Stimulated activated CD4-positive, alpha-beta T cell treated with anti-CD3 and anti-CD28 coated beads, Interleukin-1b, Interleukin-23, amount 100 ng/mL, for 1 hour (primary cell): ENCODE measurements at places on chromosomes 1 and 21.

- DNase-seq, result no peak
Measured at GRCh38 chr1:42933060-42933586, 25.5 kb downstream of the SLC2A1 start.

DNA sequence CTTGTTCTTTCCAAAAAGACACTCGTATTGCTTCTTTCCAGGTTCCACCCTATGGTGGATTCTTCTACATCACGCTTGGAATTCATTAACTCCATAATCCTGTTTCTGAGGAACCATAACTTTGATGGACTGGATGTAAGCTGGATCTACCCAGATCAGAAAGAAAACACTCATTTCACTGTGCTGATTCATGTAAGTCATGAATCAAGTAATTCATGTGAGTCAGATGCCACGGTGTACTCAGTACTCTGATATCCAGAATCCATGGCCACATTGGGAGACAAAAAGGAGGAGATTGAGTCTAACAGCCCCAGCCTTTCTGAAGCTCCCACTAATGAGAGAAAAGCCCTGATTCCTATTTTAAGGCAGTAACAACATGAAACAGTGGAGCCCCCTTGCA is 7.4 kb downstream of the CHI3L2 start:
- DNase-seq, result no peak

DNA sequence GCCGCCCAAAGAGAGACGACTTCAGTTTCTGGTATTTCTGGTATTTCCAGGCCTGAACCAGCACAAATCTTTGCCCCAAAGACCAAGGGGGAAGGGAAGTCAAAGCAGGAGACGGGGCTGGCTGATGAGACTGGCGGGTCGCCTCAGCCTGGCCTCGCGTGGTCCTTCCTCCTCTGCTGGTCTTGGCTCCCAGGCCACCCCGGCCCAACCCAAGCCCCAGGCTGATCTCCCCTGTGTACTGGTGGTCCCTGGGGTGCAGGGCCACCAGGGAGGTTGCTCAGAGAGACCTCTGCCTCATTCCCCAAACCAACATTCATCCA is 19.9 kb downstream of the WNT4 start:
- DNase-seq, result no peak

DNA sequence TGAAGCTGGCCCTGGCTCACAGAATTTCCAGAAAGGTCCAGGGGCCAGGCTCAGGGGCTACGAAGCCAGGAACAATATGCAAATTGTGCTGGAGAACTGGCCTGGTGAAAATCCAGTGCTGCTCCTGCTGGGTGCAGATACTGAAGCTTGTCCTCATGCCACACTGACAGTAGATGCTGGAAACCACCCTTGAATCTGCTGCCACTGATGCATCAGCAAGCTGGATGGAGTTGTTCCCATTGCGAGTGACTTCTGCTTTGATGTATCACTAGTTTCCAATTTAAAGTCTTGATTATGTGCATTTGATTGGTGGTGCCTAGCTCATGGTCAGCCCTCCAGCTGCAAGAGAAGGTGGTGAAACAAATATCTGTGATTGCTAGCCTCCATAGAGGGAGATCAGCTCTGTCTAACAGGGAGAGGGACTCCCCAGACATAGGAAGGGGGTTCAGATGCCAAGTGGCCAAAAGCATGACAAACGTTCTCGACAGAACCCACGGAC is 11.0 kb upstream of the KIAA0040 start:
- DNase-seq, result no peak

- DNase-seq, result no peak
Measured at GRCh38 chr1:231807541-231807940, 181.0 kb downstream of the DISC1 start.

DNA sequence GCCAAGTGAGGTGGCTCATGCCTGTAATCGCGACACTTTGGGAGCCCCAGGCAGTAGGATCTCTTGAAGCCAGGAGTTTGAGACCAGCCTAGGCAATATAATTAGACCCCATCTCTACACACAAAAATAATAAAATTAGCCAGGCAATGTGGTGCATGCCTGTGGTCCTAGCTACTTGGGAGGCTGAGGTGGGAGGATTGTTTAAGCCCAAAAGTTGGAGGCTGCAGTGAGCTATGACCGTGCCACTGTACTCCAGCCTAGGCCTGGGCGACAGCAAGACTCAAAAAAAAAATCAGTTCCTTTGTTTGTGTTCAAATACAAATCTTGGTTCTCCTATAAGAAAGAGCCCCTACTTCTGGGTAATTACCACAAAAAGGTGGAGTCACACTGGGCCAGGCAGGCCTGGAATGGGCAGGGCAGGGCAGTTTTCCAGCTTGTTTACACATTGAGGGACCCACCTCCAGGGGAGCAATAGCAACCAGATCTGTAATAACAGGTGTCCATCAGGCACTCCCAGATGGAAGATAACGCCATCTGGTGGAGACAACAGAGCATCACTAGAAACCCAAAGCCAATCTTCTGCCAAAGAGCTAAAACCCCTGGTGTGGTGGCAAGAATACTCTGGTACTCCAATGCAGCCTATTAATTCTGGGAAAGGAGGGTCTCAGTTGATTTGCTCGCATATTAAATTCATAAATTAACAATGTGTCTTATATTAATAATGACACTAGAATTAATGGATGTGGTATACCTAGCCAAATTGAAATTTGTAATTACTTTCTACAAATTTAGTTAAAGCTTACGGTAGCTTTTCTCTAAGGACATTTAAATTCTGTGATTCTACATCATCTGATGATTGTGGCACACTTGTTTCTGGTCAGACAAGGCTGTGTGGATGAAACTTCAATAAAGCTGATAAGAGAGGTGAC is 13.2 kb downstream of the PPP1R15B start:
- DNase-seq, result no peak

DNA sequence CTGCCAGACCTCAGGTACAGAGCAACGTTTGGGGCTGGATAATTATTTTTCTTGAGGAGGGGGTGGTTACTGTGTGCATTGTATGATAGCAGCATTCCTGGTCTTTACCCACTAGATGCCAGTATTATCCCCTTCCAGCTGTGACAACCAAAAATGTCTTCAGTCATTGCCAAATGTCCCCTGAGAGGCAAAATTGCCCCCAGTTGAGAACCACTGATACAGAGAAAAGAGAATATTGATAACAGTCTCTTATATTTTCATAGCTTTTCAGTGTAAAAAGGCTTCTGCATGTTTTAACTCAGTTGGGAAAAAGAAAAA is 51.8 kb upstream of the SYT14 start:
- no peak for DNase-seq

- DNase-seq, result no peak
Measured at GRCh38 chr21:29257701-29258100, 41.0 kb upstream of the BACH1 start.

DNA sequence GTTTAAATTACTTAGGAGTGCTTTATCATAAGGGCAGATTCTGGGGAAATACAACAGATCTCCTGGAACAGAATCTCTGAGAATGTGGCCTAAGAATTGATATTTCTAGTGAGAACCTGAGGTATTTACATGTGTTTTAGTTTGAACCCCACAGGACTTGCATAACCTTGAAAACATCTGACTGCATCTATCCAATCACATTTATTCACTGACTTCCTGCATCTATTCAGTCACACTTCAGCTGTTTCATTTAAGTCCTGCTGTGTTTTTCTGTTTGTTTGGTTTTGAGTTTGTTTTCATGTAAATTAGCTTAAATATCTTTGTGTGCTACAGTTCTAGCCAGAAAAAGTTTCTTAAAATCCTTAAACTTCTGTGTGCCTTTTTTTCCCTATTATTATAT is 1260.7 kb downstream of the PLA2G4A start:
- DNase-seq, result no peak

GRCh38 chr1:226601456-226601855 is 52.9 kb downstream of the STUM start:
- DNase-seq, result no peak

- DNase-seq, result no peak
Measured at GRCh38 chr1:229208481-229208880, 62.4 kb upstream of the RAB4A start.

- no peak for DNase-seq
Measured at GRCh38 chr1:117879284-117879683, 50.1 kb downstream of the GDAP2 start.

- no peak for DNase-seq
Measured at GRCh38 chr1:43841321-43842174, 92.1 kb upstream of the ARTN start.

GRCh38 chr1:233714631-233715217 is 100.8 kb downstream of the KCNK1 start:
- no peak for DNase-seq

GRCh38 chr1:8667869-8668594 is 149.4 kb downstream of the RERE start:
- no peak for DNase-seq

GRCh38 chr21:46397211-46397905 is 61.3 kb upstream of the DIP2A start:
- DNase-seq, result no peak

- no peak for DNase-seq
Measured at GRCh38 chr1:203359010-203359571, 8.2 kb upstream of the FMOD start.

- DNase-seq, result no peak
Measured at GRCh38 chr1:176625365-176625764, 162.4 kb downstream of the PAPPA2 start.

- no peak for DNase-seq
Measured at GRCh38 chr1:53891678-53892077, 2.1 kb upstream of the YIPF1 start.

DNA sequence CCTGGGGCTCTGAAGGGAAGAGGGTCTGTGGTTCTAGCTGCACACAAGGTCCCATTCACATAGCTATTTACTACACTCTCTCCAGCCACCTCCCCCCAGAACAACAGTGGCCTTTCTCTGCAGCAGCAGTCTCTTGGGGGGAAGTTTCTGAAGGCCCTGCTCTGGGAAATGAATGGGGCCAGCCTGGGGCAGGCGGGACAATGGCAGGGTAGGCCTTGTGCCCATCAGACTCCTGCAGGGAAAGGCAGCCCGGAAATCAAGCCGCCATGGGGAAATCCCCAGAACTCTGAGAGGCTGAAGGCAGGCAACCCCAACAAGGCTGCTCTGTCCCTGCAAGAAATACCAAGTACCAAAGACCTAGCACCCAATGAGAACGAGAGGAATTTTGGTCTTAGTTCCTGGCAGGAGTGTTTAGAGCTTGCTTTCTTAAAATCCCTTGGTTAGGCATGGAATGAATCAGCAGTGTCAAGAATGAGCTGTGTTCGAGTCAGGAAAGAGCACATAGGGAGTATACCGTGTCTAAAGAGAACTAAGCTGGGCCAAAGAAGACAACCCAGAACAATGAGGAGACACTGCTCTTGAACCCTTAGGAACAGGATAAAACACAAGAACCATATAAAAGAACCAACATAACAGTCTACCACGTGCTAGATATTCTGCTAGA is 11.3 kb downstream of the ARHGEF11 start:
- no peak for DNase-seq

- no peak for DNase-seq
Measured at GRCh38 chr1:221723018-221723847, 18.7 kb downstream of the DUSP10 start.

DNA sequence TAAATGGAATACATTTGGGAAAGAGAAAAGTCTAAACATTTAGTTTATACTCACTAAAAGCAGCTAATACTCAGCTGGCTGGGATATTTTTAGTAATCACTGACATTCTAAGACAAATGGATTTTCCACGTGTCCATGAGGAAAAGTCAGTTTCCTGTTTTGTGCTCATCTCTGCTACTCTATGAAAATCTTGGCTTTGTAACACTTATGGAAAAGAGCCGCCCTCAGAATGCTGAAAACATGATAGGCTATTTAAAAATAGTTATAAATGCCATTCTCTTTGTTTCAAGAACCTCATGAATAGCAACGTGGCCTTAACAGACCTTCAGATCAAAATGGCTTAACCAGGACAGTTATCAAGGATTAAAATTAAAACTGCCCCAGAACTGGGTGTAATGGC is 29.9 kb downstream of the MRAP start:
- DNase-seq, result no peak

- DNase-seq, result no peak
Measured at GRCh38 chr1:48203287-48203900, 19.1 kb upstream of the SLC5A9 start.

DNA sequence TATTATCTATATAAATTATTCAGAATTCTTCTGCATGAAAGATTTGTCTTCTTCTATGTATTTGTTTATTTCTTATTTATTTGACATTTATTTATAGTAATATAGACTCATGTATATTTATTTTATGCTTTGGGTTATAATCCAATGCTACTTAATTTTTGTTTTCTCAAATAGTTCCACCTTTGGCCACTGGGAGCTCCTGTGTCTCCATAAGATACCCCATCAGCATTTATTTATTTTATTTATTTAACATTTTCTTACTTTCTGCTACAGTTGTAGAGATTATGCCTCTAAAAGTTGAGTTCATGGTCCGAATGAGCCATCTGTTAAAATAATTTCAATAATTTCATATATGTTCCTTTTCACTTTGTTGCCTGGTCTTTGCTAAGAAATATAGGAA is 289.4 kb downstream of the ADGRL2 start:
- no peak for DNase-seq

DNA sequence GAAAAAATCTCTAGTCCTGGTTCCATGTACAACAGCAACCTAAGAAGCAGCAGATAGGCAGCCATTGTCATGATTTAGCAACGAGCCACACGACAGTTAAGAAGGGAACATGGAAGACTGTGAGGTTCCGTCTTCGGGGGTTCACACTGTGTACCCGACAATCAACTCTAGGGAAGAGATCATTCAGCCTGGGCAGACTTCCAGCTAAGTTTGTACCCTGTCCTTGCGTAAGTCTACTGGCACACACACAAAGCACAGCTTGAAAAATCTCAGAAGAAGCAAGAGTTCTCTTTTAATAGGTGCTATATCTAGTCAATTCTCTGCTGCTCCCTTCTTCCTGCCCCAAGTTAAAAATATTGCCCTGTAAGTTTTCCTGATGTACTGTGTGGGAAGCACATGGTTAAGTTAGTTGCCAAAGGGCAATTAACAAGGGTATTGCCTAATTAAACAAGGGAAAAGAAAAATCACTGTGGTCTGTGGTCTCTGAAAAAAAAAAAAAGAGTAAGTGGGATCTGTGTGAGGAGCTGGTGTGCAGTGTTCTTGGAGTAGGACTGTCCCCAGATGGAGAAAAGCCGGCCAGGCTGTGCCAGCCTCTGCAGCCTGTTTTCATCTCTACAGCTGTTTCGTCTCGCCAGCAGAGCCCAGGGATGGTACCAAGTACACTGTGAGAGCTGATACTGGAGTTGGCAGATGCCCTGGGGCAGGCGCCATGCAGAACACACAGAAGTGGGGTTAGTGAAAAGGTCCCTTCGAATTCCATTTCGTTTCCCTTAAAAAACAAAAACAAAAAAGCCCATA is 6.4 kb upstream of the MYBPHL start:
- DNase-seq, result no peak
